ENCODE measurements at places on chromosomes 3 and 15.
A peak's percentile ranks its signal among the peaks of the same experiment; 100 is the strongest.

GRCh38 chr3:10391391-10391790 is 70.5 kb upstream of the SEC13 start:
- DNase-seq, result no peak

GRCh38 chr15:100468285-100468684 is 60.5 kb downstream of the CERS3 start:
- DNase-seq, result no peak

- no peak for DNase-seq
Measured at GRCh38 chr15:73909651-73910050, 16.6 kb upstream of the LOXL1 start.

DNA sequence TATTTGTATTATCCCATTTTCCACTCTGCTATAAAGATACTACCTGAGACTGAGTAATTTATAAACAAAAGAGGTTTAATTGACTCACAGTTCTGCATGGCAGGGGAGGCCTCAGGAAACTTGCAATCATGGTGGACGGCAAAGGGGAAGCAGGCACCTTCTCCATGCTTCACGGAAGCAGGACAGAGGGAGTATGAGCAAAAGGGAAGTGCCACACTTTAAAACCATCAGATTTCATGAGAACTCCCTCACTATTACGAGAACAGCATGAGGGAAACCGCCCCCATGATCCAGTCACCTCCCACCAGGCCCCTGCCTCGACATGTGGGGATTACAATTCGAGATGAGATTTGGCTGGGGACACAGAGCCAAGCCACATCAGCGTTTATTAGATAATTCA is 172.8 kb downstream of the NR2F2 start:
- DNase-seq, result no peak

DNA sequence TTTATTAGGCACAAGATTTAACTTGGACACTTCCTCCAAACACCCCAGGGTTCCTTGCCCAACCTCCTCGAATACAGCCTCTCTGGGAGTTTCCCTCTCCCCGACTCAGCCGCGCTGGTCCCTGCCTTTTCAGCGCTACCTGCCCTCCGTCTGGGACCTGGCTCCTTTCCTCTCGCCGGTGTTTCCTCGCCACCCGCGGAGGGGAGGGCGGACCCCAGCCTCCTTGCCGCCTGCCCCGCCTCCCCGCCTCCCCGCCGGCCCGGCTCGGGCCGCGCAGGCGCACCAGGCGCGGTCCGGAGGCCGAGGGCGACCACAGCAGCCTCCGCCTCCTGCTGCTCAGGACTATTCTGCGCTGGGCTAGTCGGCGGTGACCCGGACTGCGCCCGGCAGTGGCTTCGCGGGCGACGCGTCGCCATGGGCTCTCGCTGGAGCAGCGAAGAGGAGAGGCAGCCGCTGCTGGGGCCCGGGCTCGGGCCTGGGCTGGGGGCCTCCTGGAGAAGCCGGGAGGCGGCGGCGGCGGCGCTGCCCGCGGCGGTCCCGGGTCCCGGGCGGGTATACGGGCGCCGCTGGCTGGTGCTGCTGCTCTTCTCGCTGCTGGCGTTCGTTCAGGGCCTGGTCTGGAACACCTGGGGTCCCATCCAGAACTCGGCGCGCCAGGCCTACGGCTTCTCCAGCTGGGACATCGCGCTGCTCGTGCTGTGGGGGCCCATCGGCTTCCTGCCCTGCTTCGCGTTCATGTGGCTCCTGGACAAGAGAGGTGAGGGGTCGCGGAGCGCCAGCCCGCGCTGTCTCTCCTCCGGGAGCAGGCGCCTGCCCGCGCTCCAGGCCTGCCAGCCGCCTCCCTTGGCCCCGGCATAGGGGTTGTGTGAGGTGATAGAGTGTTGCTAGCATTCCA is at the start of gene SLC49A4:
Gene SLC49A4 (plus strand): TSS at position 291 of the 895 bp plus-strand sequence. CDS start 124 bp downstream, at position 415.
- DNase-seq, result no peak

GRCh38 chr15:56327721-56328502 is 37.3 kb upstream of the TEX9 start:
- no peak for DNase-seq

- peak; percentile 59 for DNase-seq
Measured at GRCh38 chr3:29694783-29695182, 413.9 kb downstream of the RBMS3 start.

DNA sequence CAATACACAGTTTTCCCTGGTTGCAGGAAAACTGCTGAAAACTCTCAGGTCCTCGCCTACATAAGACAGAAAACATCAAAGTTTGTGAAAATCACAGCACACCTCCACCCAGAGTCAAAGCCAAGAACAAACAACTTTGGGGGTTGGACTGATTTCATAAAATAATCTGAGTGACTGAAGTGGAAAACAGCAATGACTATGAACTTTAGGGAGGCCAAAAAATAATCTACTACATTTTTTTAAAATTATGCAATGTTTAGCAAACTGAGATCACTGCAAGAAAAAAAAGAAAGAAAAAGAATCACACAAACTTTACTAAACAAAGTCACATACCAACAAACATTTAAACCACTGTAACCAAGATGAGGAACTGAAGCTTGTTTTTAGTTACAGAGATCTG is 15.9 kb upstream of the FOXP1 start:
- DNase-seq, result no peak

- DNase-seq, result no peak
Measured at GRCh38 chr3:74613060-74613459, 1.4 kb downstream of the CNTN3 start.

GRCh38 chr3:180223268-180223667 is 186.5 kb upstream of the PEX5L start:
- no peak for DNase-seq

DNA sequence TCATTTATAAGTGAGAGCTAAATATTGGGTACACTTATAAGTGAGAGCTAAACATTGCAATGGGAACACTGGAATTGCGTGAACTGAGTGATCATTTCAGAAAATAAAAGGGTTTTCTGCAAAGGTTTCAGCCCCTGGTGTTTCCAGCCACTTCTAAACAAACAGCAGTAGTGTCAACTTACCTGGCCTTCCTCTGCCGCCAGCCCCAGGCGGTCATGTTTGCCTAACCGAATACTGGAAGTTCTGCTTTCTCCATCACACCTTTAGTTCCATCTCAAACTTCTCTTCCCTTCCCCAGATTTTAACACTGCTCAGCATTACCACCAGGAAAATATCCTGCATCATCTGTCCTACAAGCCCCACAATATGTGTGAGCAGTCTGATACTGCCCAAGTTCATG is 58.6 kb downstream of the MRPL3 start:
- DNase-seq, result no peak

- DNase-seq, result no peak
Measured at GRCh38 chr15:98731712-98732450, 83.5 kb downstream of the IGF1R start.

DNA sequence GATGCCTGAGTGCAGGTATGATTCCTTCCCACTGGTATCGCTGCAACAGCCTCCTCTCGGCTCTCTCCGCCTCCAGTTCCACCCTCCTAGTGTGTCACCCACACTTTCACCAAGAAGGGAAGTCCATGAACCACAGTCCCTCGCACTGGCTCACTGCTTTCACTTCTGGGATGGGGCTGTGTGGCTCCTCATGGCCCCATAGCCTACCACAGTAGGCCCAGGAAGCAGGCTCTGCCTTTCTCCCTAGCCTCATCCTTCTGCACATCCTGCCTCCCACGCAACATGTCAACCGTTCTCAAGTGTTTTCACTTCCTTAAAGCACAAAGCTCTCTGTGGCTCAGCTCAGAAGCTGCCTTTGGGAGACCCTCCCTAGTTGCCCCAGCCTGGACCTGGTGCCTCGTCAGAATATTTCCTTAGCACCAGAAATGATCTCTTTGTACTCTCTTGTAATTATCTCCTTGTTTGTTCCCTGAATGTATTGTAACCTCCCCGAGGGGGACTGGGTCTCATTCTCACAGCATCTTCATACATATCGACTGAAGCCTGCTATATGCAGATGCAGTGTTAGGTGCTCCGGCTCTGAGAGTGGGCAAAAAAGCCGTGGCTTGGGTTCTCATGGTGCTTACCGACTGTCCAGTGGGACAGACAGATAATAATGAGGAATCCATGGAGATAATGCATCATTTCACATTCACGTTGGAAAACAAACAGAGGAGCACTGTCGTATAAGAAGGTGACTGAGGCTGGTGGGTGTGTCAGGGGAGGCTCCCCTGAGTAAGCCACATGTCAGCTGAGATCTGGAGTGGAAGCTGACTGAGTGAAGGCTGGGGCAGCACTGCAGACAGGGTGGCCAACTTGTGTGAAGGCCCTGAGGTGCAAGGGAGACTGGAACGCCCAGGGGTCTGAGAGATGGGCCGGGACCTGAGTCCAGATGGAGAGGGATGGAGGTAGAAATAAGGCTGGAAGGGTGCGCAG is 107.1 kb downstream of the DGKG start:
- DNase-seq, result no peak

GRCh38 chr15:91992945-91993344 is 139.4 kb downstream of the SLCO3A1 start:
- no peak for DNase-seq

DNA sequence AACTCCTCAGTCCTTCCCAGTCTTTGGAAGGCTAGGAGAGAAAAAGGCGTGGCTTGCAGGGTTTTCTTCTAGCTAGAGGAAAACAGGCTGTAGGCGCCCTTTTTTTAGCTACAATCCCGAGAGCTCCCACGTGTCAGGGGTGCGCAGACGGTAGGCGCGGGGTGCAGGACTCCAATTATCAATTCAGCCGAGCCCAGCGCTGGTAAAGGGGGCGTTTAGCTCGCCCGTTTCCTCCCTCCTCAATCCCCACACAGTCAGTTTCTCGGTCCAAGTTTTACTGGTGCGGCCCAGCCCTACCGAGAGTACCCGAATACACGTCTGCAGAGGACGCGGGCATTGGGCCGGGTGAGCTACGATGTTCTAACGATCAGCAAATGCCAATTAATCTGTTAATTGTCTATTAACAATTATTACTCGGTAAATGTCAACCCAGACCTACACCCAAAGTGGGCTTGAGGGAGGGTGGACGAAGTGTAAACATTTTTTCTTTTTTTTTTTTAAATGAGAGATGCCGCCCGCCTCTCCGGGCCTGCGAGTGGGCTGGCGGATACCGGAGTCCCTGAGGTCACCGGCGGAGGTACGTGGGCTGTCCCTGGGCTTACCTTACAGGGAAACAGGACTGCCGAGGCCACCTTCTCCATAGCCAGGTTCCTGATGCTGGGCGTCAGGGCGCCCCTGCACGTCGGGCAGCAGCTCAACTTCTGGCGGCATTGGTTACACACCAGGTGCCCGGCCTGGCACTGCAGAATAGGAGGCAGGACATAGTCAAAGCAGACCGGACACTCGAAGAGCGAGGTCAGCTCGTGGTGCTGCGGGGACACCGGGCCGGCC is 923 bp downstream of the SIAH2 start:
- no peak for DNase-seq

- no peak for DNase-seq
Measured at GRCh38 chr3:89303701-89304100, 196.3 kb downstream of the EPHA3 start.

- DNase-seq, result peak; percentile 67
Measured at GRCh38 chr3:107235928-107236315, 141.3 kb upstream of the CCDC54 start.

- DNase-seq, result no peak
Measured at GRCh38 chr3:15171096-15171495, 35.0 kb upstream of the CAPN7 start.

- DNase-seq, result no peak
Measured at GRCh38 chr15:57442335-57442734, 66.0 kb downstream of the CGNL1 start.

- peak; percentile 97 for DNase-seq
Measured at GRCh38 chr15:32870240-32871033, 152.6 kb downstream of the GREM1 start.

DNA sequence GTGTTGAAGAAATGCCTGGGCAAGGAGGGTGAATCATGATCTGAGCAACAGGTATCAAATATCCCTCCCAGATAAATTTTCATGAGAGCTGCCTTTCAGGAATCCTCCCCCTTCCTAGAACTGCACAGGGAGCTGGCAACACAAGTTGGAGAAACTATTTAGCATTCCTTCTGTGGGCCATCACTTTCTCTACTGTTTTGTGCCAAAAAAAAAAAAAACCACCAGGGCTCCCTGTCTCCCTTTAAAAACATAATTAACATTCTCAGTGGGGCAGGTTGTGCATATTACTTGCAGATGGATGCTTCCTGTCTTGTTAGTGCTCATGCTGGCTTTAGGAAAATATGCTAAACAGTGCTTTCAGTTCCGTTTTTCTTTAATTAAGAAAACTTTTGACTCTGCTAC is 234.9 kb upstream of the LMCD1 start:
- no peak for DNase-seq

DNA sequence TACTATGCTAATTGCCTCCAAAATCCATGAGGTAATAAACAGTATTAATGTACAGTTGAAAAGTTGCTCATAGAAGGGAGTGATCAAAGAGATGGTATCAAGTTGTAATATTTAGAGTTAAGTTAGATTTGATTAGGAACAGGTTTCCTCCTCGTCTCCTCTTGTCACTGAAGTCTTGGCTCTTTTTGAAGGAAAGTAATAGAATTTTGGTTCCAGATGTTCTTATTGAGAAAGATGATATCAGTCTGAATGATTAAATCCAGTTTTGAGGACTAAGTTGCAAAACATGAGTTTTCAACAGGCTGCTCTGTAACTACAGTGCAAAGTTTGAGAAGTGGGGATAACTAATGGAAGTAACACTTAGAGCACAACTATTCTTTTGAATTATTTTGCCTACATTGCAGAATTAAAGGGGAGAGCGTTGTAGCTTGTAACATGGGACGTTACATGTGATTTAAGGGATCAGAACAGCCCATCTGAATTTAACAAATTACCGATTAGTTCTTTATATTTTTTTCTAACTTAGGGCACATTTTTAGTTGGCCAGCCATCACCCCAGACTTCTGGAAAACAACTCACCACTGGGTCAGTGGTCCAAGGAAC is 48.3 kb downstream of the MAP6D1 start:
- peak; percentile 48 for DNase-seq

DNA sequence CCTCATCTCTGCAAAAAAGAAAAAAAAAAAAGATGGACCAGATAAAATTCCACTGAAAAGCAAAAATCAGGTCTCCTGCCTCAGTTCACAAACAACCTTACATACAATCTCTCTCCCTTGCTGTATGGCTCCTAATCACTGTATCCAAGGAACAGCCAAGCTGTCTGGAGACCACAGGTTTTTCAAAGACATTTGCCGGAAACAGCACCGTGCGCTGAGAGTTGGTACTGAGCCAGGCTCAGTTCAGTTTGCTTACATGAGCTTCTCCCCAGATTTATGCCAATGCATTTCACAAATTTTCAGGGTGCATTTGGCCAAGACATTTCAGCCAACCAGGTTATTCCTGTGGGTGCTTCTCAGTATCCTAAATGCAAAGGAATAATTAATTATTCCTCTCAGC is 4.1 kb downstream of the ACP3 start:
- DNase-seq, result no peak

GRCh38 chr3:72891053-72891855 is 3.4 kb downstream of the GXYLT2 start:
- peak; percentile 97 for DNase-seq

All from AG09319 (cell line).